ENCODE measurements at places on chromosomes 2 and 18. TPM values are rescaled to one million over a fixed set of nuclear protein-coding genes. Genes with fewer than 3 reads are reported as not detected.

The SDC1 gene
- total RNA-seq, result 9.6 TPM

The UBE2E3 gene
- 49.7 TPM for total RNA-seq

The TMEFF2 gene
- 0.21 TPM for total RNA-seq

The CRYBA2 gene
- total RNA-seq, result not detected

The KCNS3 gene
- total RNA-seq, result 30.3 TPM

The TRIM43 gene
- not detected for total RNA-seq

The MOGAT1 gene
- not detected for total RNA-seq

The ZNF521 gene
- 8.0 TPM for total RNA-seq

The MARCO gene
- total RNA-seq, result 13.7 TPM

The PLGLB2 gene
- not detected for total RNA-seq

The LYG2 gene
- total RNA-seq, result not detected

The SPATA3 gene
- not detected for total RNA-seq

The SCG2 gene
- total RNA-seq, result 4.9 TPM

DNA sequence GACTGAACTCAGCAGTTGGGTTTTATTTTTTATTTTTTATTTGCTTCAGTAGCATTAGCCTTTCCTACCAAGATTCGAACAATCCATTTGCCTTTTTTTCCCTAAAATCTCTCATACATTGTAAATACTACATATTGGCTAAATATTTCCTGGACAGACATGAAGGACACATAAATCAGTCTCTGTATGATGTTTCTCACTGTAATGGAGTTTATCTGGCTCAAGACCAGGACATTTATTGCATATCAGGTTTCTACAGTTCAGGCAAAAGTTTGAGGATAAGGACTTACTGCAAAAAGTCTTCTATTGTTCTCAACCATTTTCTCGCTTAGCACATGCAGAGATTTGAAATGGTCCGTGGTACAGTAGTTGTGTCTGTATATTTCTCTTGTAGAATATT is 3.3 kb downstream of the CLUL1 start:
- no peak for DNase-seq

DNA sequence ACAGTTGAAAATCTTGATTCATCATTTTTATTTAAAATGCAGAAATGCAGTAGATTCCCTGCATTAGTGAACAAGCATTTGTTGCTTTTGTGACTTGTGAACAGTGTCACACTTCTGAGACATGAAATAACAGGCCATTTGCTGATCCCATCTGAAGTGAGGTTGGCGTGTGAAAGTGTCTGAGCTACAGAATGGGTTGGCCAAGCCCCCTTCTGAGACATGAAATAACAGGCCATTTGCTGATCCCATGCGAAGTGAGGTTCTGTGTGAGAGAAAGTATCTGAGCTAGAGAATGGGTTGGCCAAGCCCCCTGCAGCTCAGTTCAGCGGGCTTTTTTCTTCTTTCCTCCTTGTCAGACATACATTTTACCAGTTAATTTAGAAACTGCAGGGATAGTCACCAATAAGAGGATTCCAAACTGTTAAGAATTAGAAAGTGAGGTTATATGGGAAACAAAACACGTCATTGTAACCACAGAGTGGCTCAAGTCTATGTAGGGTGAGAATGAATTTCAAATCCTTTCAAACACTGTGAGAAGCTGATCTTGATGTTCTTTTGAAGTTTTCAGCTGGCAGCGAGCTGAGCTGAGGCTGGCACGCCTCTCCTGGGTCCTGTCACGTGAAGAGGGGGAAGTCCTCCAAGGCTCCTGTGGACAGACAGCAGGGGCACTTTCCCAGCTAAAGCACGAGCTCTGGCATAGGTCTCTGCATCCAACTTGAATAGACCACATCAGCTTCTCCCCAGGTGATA is 339.2 kb upstream of the SALL3 start:
- DNase-seq, result no peak

DNA sequence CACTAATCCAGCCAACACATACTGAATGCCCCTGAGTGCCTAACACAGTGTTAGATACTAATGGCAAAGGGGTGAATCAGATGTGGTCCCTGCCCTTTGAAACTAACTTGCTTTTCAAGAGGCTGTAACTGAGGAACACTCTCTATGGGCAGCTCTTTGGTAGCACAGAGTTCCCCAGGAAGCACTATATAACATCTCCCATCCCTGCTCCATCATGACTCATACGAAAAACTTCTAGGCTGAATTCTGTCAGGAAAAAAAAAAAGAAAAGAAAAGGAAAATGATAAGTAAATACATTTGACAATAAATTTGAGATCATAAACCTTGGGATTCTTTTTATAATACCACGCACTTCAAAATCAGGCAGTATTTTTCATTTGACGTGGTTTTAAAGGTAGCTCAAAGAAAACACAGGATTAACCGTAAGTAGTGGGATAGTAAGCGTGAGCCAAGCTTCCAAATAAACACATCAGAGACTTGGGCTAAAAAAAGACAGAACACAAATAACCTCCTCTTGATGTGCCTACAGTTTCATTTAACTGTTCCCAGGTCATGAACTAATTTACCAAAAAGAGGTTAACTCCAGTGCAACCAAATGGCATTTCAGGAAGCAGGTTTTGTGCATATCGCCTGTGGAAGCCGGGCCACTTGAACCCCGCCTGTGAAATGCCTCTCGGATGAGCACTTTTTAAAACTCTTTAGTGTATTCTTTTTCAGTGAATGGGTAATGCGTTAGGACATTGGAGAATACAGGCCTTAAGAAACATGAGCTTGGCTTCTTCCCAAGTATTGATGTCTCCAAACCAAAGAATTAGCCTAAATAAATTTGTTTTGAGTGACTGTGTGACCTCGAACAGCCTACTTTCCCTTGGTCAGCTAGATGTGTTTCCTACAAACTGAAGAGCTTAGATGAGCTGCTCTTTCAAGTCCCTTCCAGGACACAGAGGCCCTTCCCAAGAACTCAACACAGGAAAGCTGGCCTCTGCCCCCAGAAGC is 42.0 kb downstream of the RDH14 start:
- DNase-seq, result no peak

- no peak for DNase-seq
Observed at GRCh38 chr2:134232868-134233727, 20.8 kb upstream of the MGAT5 start.

DNA sequence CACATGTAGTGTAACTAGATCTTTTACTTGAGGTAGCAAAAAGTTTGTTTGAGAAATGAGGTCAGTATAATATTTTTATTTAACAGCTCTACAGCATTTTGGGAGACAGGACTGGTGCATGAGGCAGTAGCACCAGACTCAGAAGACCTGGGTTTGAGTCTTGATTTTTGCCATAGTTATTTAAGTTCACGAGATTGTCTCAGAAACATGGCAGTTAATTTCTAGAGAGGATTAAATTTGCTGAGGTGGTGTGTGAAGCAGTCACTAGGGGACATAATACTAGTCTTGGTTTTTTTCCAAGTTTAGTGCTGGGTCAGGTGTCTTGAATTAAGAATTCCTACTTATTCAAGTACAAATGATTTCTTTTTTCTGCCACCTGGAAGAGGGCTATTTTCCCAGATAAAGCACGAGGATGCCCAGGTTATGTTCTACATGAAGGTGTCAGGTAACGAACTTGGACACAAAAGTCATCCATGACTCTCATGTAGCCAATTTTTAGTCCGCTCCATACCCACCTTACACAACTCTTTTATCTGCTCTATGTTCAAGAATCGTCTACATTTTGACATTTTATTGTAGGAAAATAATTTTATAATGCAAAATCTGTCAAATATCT is 1.4 kb downstream of the MARCHF7 start:
- no peak for DNase-seq

DNA sequence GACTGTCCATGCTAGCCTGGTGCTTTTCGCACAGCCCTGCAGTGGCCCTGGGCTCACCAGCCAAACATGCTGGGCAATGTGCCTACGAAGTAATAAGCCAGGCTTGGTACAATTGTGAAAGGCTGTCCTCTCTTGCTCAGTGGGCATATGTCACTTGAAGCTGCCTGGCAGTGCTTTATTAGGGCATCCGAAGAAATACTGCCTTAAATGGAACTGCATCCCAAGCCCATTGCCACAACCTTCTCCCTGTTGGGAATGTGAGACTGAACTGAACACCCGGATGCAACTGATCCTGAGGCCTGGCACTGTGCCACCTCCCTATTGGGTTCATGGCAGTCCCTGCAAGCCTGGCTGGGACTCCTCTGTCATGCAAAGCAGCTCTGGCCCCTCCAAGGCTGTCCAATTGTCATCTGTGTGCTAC is 15.9 kb downstream of the CAPG start:
- no peak for DNase-seq

DNA sequence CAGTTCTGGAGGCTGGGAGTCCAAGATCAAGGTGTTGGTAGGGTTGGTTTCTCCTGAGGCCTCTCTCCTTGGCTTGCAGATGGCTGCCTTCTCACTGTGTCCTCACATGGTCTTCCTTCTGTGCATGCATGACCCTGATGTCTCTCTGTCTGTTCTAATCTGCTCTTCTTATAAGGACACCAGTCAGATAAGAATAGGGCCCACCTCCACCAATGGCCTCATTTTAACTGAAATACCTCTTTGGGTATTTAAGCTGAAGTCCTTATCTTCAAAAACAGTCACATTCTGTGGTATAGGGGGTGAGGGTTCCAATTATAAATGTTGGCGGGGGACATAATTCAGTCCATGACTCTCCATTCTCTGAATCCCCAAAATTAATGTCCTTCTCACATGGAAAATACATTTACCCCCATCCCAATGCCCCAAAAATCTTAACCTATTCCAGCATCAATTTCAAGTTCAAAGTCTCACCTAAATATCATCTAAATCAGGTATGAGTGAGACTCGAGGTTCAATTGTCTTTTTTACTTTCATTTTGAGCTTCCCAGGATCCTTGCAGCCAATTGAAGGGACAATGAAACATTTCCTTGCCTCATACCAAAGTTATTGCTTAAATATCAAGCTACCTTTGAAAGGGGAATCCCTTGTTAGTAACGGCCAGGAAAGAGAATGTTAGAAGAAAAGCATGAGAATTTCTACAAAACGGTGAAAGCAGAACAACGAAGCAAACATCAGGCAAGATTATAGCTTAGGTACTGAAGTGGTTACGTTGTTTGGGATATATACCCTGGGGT is 20.6 kb upstream of the CNOT11 start:
- no peak for DNase-seq

GRCh38 chr2:236753606-236754270 is 184.1 kb downstream of the ACKR3 start:
- no peak for DNase-seq

DNA sequence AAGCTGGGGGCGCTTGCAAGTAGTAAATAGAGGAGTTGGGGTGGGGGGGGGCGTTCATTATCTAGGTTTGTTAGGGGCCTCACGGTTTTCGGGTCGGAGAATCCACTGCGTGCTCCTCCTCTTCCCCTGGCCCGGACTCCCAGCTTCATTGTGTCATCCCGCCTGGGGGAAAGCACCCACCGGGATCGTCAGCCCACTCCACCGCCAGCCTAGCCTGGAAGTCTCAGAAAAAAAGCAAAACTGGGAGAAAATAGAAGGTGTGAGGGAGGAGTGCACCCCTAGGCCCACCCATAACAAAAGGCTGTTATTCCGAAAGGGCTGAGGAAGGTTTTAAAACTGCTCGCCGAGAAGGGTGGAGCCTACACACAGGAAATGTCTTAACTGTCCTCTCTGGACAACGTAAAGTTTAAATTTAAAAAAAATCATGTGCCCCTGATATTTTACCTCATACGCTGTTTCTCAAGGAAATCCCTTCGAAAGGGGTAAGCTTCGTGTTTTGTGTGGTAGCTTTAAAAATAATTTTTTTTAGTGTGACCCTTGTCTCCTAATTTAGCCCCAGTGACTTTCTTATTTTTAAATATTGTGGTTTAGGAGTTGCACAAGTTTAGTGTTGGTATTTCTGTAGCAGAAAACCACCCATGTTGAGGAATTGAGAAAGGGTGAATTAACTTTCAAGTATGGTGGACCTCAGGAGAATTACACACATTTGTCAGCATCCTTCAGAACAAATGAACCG is 104.2 kb downstream of the SPTBN1 start:
- no peak for DNase-seq

DNA sequence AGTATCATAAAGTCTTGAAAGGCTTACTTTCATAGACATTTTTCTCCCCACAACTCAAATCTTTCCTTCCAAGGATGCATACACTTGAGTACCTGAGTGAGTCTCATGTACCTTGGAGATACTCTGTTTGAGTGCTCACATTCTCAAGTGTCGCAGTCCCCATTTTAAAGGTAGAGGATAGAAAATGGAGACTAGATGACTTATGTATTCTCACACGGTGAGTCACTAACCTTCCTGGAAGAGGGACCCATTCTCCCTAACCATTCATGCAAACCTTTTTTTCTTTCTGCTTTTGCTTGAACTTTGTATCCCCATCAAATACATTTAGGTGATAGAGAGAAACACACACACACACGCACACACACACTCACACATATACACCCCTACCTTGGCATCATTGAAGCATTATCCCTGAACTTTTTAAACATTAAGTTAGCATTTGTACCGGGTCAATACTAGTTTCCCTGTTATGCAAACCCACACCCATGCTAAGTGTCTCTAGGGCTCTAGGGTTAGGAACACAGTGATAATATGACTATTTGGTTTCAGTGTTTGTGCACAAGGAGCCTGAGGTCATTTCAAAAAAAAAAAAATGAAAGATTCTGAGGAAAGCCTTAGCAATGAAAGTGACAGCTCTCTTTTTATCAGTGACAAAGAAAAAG is 236.2 kb downstream of the IKZF2 start:
- no peak for DNase-seq

GRCh38 chr2:85501248-85501647 is 37.7 kb upstream of the MAT2A start:
- no peak for DNase-seq

GRCh38 chr2:199775267-199775666 is 75.7 kb downstream of the FTCDNL1 start:
- DNase-seq, result no peak

- no peak for DNase-seq
Observed at GRCh38 chr2:178187861-178188260, 6.5 kb upstream of the OSBPL6 start.

DNA sequence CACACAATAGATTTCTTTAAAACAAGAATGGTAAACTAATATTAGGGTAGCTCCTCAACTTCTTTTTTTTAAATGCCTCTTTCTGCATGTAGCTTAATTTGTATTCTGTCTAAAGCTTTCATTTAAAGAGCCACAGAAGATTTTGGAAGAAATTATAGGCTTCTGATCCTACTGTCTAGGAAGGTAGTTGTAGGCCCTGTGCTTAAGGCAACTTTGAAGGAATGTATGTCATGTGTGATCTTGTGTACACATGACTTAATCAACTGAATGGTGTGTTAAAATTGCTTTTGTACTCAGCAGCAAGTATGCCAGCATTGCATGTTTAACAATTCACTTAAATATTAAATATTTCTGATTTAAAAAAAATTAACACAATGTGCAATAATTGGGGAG is 51.5 kb upstream of the LYPD6 start:
- DNase-seq, result no peak

DNA sequence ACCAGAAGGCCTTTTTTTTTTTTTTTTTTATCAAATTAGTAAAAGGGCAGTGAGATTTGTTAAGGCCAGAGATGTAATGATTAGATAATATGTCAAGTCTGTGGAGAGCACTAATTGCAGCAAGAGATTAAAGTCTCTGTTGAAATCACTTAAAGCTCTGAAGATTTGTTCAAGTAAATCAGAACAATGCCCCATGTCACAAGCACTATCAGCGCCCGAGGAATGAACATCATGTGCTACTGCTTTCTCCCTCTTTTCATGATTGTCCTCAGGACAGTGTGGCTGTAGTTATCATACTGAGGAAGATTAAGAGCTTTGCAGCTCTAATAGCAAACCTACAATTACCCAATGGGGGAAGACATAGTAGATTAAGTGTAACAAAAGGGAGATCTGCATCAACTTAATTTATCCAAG is 71.1 kb downstream of the TDRD15 start:
- DNase-seq, result no peak

- DNase-seq, result no peak
Observed at GRCh38 chr2:16117791-16118610, 177.7 kb downstream of the MYCN start.
